Stimulated activated CD8-positive, alpha-beta memory T cell treated with anti-CD3 and anti-CD28 coated beads, Interleukin-15, amount 100 ng/mL, for 48 hours (primary cell): ENCODE measurements at places on chromosomes 1 and 21.

DNA sequence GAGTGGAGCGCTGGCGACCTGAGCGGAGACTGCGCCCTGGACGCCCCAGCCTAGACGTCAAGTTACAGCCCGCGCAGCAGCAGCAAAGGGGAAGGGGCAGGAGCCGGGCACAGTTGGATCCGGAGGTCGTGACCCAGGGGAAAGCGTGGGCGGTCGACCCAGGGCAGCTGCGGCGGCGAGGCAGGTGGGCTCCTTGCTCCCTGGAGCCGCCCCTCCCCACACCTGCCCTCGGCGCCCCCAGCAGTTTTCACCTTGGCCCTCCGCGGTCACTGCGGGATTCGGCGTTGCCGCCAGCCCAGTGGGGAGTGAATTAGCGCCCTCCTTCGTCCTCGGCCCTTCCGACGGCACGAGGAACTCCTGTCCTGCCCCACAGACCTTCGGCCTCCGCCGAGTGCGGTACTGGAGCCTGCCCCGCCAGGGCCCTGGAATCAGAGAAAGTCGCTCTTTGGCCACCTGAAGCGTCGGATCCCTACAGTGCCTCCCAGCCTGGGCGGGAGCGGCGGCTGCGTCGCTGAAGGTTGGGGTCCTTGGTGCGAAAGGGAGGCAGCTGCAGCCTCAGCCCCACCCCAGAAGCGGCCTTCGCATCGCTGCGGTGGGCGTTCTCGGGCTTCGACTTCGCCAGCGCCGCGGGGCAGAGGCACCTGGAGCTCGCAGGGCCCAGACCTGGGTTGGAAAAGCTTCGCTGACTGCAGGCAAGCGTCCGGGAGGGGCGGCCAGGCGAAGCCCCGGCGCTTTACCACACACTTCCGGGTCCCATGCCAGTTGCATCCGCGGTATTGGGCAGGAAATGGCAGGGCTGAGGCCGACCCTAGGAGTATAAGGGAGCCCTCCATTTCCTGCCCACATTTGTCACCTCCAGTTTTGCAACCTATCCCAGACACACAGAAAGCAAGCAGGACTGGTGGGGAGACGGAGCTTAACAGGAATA lies 4.2 kb downstream of the TFAP2E start:
- peak; percentile 49 for DNase-seq

DNA sequence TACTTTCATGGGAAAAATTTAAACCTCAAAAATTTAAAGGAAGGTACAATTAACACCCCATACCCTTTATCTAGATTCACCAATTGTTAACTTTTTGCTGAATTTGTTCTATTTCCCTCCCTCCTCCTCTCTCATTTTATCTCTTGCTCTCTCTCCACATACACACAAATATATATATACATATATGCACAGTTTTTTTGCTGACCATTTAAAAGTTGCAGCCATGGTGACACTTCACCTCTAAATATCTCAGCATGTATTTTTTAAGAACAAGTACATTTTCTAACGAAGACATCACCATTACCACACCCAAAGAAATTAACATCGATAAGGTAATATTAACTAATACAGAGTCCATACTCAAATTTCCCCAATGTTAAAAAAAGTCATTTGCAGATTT lies 33.9 kb downstream of the LRIG2 start:
- DNase-seq, result no peak

- DNase-seq, result no peak
Observed at GRCh38 chr1:101005871-101006270, 19.7 kb downstream of the DPH5 start.

DNA sequence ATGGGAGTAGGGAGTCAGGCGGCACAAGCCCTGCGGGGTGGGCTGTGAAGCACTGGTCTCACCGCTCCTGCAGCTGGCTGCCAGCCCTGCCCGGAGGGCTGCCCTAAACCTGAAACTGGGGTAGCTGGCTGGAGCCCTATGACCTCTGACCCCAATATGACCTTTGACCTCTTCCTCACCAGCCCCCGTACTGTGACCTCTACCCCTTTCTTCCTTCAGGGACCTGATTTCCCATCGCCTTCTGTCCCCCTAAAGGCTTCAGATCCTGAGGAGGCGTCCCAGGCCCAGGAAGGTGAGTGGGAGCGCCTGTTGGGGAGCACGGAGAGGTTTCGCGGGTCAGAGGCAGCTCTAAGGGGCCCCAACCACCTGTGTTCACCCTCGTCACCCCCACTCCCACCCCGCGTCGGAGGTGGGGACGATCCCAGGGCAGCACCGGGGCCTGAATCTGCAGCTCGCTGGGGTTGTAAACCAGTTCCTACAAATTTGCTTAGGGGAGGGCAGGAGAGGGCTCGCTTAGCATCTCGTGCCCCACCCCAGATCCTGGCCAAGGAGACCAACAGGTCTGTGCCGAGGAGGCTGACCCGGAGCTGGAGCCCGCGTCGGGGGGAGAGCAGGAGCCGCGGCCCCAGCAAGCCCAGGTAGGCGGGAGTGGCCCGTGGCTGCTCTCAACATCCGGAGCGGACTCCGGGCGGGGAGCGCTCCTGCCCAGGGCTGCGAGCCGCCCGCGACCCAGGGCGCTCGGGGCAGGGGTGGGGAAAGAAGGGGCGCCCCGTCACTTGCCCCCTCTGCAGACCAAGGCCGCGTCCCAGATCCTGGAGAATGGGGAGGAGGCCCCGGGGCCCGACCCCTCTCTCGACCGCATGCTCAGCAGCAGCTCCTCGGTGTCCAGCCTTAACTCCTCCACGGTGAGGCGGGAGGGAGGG lies 7.3 kb downstream of the SYTL1 start:
- DNase-seq, result no peak

- DNase-seq, result no peak
Observed at GRCh38 chr1:229196404-229197264, 74.3 kb upstream of the RAB4A start.
